ENCODE measurements at places on chromosomes 16 and 17. TPM values are rescaled to one million over a fixed set of nuclear protein-coding genes. Genes with fewer than 3 reads are reported as not detected.

The TMEM132E gene
- total RNA-seq = 0.15 TPM

The TGFB1I1 gene
- 18.7 TPM for total RNA-seq

GRCh38 chr16:46729326-46729995, 18.7 kb downstream of the MYLK3 start:
- DNase-seq = no peak

The KRT33B gene
- total RNA-seq = not detected

The SERPINF2 gene
- 0.76 TPM for total RNA-seq

The TEX14 gene
- 0.07 TPM for total RNA-seq

GRCh38 chr17:43350888-43351361, 47.9 kb upstream of the ARL4D start:
- no peak for DNase-seq

DNA sequence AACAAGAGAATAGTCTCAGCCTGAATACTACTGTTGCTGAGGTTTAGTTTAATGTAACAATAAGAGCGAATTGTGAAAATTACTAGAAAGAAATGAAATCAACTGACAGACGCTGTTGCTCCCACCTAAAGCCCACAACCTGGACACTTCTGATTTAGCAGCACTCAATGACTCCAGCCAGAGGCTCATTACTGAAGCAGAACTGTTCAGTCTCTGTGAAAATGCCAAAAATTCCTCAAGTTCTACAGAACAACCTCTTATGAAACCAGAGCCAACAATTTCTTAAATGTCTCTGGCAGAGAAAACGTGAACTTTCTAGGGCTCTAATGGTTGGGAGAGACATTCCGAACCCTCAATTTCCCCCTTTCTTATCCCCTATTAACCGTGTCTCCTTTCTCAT, 9.9 kb downstream of the PSME3IP1 start:
- DNase-seq = no peak

The ABCC1 gene
- total RNA-seq = 46.4 TPM

GRCh38 chr16:10601444-10602408, 21.3 kb upstream of the EMP2 start:
- DNase-seq = no peak

The TMEM238L gene
- not detected for total RNA-seq

DNA sequence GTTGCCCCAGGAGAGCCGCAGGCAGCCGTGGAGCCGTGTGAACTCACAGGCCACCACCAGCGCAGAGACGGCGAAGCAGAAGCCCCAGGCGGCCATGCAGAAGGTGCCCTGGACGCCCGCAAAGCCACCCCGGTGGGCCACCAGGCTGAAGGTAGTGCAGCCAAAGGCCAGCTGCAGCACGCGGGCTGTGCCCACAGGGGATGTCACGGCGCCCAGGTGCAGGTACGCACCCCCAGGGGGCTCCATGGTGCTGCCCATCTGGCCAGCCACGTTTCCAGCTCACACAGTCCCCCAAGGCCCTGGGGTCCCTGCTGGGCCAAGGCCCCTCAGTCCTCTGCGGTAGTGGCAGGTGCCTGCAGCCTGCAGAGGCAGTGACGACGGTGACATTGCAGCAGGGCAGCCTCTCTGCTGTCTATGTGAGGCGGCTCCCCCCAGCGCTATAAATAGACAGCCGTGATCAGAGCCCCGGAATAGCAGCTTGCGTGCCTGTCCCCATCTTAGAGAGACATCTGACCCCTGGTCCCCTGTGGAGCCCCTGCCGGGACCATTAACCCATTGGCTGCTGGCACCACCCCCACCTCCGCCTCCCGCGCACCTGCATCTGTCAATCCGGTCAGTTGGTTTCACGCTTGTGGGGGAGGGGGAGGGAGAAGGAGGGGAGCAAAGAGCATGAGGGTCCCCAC, 4.5 kb upstream of the PYCR1 start:
- no peak for DNase-seq

- DNase-seq = no peak
Observed at GRCh38 chr17:50177476-50177875, 11.7 kb downstream of the SGCA start.

DNA sequence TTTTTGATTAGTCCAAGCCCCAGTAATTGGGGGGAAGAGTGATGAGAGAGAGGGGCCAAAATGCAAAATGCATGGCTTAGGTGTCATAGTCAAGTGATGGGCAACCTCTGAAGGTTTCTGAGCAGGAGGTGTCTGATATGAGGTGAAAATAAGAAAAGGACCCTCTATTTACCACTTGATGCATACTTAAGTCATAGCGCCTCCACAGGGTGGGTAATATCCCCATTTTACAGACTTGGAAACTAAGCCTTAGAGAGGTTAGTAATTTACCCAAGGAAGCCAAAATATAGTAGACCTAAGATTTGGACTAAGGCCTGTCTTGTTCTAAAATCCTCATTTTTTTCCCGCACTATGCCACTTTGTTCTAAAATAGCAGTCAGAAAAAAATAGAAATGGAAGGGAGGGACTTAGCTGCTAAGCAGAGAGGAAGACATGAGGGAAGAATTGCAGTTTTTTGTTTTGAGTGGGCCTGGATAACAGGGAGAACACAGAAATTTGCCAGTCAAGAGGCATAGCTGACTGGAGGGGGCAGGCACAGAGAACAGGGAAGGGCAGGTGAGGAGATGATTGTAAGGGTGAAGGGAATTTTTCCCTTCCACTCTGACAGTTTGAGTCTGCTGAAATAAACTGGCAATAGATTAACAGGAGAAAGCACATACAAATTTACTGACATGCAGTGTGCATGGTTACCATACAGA, 2.3 kb upstream of the GRB2 start:
- DNase-seq = no peak

DNA sequence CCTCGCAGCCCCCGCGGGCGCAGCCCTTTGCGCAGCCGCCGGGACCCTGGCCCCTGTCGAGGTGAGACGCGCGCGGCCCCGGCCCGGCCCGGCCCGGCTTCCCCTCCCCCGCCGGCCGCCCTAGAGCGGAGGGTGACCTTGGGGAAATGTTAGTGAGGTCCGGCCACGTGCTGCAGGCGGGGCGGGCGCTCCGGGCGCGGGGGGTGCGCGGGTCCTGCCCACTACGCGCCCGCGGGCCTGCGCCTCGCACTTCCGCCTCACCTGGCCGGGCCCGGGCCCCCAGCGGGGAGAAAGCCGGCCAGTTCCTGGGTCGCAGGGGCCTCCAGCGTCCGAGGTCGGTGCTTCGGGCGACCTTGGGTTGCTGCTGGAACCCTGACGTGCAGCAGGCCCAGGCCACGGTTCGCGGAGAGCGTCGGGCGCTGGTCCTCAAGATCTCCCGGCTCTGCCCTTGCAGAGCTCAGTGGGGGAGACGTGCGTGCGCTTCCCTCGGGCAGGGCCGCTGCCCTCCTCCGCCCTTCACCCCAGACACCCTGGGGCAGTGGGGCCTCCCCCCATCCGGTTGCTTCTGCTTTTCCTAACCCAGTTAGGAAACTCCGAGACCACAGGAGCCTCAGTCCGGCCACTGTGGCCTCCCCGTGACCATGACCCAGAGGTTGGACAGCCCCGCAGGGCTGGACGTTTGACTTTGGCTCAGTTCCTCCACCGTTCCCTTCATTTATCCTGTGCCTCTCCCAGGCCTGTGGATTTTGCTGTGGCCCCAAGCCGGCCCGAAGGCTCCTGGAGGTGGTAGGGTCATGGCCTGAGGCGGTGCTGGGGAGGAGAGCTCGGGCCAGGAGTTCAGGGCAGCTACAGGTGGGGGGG, 791 bp downstream of the MCRIP2 start:
- peak; percentile 69 for DNase-seq

The CD300E gene
- not detected for total RNA-seq

DNA sequence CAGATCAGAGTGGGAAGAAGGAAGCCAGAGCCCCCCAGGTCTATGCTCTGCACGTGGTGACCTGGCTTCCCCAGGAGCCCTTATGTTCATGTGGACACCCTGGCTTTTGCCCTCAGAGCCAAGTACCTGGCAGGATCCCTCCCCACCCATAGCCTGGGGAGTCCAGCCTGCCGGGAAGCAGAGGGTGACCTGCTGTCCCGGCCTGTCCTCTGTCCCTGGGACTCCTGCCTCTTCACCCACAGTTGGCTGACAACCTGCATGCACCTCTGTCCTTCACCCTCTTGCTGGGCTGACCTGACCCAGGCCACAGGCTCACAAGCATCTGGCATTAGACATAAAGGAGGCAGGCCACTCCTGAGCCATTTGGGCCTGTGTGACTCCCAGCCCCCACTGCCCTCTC, 60.2 kb downstream of the SMPD3 start:
- no peak for DNase-seq

- no peak for DNase-seq
Observed at GRCh38 chr16:22425847-22426246, 51.4 kb upstream of the CDR2 start.

DNA sequence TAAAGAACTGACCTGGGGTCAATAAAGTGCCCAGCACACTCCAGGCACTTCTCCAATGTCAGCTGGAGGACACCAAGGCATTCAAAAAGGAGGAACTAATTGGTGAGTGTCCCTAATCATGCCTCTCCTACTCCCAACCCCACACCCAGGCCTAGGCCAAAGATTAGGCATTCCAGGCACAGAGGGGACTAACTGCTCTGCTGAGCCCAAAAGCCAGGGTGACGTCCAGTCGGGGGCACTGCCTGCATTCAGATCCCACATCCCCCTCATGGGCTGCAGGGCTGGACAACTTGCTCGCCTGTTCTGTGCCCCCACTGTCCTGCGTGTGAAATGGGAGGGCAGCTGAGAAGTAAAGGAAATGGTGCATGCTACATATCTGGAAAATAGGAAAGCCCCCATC, 115.4 kb downstream of the DYNLRB2 start:
- DNase-seq = no peak

The ELMO3 gene
- total RNA-seq = 31.9 TPM

The SLC5A2 gene
- total RNA-seq = 1.6 TPM

GRCh38 chr16:88469615-88470395, 16.7 kb downstream of the ZFPM1 start:
- DNase-seq = no peak

GRCh38 chr16:49027420-49027819, 254.2 kb downstream of the CBLN1 start:
- no peak for DNase-seq

DNA sequence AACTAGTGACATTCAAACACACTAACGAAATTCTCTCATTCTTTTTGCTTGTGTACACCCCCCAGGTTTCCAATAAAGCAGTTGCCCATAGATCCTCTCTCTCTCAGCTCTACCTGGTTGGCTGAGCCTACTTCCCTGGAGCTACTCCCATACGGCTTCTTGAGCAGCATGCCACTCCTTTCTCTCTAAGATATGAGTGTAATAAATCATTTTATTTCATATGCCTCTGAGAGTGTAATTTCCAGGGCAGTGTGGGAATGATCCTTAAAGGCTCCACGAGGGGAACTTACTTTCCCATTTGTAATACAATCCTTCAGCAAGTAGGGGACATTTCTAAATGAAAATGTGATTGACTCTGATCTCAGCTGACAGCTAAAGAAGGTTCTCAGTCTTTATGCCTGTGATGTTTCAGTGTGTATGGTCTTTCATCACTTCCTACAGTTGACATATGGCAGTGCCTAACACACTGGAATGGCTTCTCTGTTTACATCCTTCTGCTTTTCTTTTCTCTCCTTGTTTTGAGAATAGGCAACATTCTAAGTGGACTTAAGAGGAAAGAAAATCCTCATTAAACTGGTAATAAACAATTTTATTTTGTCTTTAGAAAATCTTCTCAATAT, 1194.3 kb upstream of the CDH8 start:
- DNase-seq = no peak

GRCh38 chr16:9713156-9713555, 469.1 kb downstream of the GRIN2A start:
- no peak for DNase-seq

DNA sequence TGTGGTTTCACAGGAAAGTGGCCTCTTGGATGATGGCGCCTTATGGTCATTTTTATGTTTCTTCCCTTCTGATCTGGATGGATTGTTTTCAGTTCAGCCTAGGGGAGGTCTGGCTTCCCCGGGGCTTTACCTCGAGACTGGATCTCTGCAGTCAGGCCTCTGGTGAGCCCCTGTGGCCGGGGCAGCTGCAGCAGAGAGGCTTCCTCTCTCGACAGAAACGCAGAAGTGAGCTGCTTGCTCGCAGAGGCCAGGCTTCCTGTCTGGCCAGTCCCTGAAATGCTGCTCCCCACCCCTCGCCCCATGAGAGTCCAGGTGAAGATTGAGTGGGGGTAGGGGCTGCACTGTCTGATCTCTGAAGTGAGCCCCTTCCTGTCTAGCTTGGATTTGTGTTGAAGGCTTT, 44.0 kb downstream of the PLCG2 start:
- no peak for DNase-seq

DNA sequence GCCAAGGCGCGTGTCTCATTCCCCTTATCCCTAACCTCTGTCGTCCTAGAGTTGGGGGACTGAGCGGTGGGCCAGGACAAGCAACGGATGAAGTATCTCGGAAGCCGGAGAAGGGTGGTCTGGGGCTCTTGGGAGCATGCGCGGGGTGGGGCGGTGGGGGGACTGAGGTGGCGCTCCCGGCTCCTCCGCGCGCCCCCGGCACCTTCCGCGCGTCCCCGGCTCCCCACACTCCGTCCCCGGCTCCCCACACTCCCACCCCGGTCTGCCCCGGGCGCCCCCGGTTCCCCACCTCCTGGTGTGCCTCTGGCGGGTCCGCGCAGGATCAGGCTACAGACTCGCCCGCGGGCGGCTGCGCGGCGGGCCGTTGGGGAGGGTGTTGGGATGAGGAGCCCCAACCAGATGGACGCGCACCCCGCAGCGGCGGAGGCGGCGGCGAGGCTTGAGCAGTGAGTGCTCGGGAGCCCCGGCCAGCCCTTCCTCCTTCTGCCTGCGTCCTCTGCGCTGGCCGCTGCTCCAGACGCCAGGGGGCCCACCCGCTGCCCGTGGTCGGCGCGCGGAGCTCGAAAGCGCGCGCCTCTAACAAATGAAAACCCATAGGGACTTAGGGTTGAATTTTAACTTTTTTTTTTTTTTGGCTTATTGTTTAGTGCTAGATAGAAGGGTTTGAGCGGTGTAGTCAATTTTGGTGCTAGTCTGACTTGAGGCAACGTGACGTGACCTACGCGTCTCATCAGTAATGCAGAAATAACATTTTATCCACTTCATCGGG, 5.6 kb upstream of the CRYM start:
- DNase-seq = peak; percentile 65

The CCDC92B gene
- 0.15 TPM for total RNA-seq

GRCh38 chr16:47449788-47450187, 11.1 kb downstream of the ITFG1 start:
- no peak for DNase-seq

The PPP1R27 gene
- not detected for total RNA-seq

GRCh38 chr17:64706224-64707049, 44.3 kb upstream of the SMURF2 start:
- peak; percentile 22 for DNase-seq
